ENCODE measurements at places on chromosomes 6 and 20.

DNA sequence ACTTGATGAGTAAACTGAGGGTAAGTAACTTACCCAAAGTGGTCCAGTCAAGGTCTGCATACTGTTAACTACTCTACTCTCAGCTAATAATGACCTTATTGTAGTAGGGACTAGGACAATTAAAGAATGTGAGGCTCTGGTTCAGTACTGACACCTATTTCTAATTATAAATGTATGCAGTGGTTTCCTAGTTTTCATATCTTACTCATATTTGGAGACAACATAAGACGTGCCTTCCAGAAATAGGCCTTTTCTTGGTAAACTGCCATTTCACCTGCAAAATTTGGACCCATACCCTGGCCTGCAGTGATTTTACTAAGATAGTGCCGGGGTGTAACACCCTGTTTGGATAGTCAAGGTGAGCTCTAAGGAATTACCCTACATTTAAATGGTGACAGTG lies 24.7 kb downstream of the GJA1 start:
- no peak for DNase-seq

DNA sequence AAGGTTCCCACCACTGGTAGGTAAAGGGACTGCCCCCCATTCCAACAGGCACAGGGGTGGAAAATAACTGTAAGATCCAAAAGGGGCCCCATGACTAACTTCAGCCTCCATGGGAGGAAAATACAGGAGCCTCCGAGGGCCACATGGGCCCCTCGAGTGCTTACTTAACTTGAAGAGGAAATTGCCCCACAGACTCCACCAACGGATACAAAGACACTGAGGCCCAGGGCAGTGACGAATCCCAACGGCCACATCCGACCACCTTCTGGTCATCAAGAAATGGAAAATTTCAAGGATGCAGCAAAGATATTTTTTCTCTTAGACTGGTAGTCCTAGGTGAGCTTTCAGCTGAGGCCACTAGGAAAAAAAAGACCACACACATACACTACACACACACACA lies 116.0 kb upstream of the MRPS10 start:
- no peak for DNase-seq

- DNase-seq, result no peak
Observed at GRCh38 chr6:21158873-21159272, 434.7 kb upstream of the SOX4 start.

- no peak for DNase-seq
Observed at GRCh38 chr20:50380697-50381040, 129.5 kb upstream of the PTPN1 start.

- no peak for DNase-seq
Observed at GRCh38 chr6:68235326-68235784, 399.7 kb upstream of the ADGRB3 start.

DNA sequence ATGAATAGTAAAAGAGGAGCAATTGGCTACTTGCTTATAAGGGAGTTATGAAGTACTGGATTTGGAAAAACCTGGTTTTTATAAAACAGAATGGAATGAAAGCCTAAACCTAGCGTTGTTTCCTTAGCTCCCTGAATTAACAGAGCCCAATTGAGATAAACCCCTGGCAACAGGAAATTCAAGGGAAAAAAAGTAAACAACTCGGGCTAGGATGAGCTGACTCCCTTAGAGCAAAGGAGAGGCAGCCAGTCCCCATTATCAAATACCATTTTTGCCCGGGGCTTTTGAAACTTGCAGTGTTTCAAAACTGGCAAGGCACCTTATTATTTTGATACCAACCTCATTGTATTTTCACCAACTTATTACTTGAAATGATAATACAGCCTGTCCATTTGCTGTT lies 587.5 kb downstream of the CD109 start:
- DNase-seq, result no peak

DNA sequence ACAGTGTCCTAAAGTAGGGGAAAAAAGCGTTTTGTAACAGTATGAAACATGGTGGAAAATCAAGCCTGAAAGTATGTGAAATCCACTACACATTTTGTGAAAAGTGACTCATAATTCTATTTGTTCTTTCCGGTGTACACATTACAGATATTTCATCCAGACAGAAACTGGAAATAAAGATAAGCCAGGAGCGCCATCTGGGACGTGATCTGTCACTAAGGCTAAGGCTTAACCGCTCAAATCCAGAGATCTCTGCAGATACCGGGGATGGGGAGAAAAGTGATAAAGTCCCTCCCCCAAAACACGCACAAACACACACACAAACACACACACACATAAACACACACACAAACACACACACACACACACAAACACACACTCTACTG lies 26.6 kb upstream of the SRSF6 start:
- DNase-seq, result no peak

DNA sequence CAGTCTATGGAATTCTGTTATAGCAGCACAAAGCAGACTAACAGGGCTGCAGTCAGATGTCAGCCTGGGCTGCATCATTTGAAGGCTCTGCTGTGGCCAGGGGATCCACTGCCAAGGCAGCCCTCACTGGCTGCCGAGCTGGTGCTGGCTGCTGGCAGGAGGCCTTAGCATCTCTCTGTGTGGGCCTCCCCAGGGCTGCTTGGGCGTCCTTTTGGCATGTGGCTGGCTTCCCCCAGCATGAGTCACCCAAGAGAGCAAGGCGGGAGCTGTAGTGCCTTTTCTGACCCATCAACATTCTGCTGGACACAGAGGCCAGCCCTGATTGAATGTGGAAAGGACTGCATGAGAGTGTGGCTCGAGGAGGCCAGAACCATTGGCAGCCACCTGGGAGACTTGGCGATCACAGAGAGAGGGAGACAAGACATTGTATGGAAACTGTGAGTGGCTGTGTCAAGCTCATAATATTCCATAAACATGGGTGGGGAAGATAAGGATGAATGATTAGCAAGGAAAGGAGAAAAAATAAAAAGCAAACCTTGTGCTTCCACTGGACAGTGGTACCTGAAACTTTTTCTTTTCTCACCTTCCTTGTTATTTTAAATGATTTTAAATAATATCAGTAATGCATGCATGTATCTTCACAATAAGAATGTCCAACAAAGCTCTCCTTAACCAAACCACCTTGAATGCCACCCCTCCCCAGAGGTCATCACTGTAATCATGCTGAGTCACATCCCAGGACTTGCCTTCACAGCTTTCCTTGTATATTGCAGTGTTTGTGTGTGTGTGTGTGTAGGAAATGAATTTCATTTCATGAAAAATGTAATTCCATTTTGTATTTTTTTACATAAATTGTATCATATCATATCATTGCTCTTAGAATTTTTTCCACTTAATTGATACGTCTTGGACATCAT lies 55.0 kb upstream of the VSX1 start:
- DNase-seq, result peak; percentile 78

DNA sequence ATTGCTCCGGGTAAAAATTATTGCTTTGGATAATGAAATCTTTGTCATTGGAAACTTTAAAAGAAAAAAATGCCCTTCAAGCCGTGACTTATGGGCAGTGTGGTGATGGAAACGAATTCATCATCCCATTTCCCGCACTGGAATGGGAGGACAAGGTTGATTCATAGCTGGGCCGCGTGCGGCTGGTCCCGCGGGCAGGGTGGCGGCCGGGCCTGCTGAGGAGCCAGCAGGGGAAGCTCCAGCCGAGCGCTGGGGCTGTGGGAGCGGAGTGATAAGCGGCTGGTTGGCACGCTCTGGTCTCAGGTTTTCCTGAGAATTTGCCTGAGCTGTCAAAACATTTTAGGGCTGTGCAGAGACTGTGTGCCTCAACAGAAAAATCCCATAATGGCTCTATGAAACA lies 351.7 kb downstream of the CDC5L start:
- DNase-seq, result no peak

- no peak for DNase-seq
Observed at GRCh38 chr20:63520934-63521601, 503 bp downstream of the PPDPF start.

GRCh38 chr20:24051160-24051559 lies 62.6 kb upstream of the GGTLC1 start:
- no peak for DNase-seq

GRCh38 chr20:38759106-38759505 lies 10.8 kb downstream of the ACTR5 start:
- DNase-seq, result no peak

GRCh38 chr20:53926428-53927028 lies 143.9 kb downstream of the BCAS1 start:
- peak; percentile 83 for DNase-seq

- no peak for DNase-seq
Observed at GRCh38 chr20:3775457-3776108, 5.7 kb downstream of the SPEF1 start.

DNA sequence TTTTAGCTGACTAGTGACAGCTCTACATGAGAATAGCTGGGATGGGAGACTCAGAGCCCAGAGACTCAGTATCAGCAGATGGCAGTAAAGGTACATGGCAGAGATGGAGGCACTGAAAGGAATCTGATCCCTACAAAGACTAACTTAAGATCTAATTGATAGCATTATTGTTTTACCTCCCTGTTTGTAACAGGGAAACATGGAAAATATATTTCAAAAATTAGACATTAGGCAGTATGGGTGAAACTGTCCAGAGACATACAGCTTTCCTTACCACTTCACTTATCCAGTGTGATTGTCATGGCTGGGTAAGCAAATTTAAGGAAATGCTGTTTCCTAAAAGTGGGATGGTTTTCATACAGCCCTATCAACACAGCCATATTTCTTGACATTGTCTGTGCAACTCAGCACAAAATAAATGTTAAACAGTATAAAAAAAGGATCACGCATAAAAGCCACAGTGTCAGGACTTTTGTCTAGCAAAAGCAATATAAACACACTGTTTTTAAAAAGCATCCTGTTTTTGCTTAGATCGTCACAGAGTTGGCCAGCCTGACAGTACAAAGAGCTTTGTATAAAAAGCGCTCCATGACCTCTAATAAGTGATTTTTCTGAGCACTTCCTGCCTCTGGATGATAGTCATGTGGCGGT lies 376.9 kb downstream of the PHF3 start:
- DNase-seq, result peak; percentile 38

DNA sequence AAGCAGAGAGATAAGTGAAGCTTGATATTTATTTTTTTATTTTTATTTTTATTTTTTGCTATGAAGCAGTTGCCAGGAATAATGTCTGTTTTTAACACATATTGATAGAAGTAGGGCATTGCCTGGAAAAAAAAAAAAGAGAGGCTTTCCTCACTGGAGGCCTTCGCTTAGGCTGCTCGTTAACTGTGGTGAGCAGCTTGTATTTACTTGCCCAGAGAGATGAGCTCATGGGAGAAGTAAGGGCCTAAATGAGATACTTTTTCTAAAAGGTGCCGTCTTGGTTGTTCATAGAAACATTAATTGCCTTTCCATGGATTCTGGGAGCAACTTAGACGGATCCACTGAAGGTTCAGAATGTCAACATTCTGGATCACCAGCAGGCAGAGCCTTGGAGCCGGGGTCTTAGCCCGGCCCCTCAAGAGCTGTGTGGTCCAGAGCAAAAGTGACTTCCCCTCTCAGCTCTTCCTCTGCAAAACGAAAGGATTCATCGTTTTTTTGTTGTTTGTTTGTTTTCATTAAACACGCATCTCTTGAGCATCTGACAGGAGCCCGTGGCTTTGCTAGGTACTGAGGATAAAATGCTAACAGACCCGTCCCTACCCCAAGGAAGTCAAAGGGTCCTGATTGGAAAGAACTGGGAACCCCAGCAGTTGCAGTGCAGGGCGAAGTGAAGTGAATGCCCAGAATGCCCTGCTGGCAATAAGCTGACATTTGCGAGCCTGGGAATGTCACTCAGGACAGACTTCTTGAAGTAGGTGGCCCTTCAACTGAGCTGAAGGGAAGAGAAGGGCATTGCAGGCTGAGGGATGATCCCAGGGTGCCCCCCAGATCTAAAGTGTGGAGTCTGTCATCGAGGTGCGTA lies 138.5 kb downstream of the ZDHHC14 start:
- DNase-seq, result no peak

DNA sequence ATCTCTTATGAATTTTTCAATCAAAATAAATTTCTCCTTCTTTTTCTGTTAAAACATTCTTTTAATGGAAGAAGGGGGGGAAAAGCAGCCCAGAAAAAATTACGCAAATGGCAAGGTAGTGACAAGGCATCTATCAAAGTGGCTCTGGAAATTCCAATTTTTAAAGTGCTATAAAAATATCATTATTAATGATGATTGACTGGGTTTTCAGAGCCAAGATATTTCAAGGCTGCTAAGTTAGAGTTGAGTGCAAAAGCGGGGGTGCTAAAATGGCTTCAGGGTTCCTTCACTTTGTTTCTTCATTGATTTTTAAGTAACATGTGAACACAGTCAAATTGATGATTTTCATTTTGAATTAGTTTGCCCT lies 171.6 kb upstream of the CITED2 start:
- no peak for DNase-seq

DNA sequence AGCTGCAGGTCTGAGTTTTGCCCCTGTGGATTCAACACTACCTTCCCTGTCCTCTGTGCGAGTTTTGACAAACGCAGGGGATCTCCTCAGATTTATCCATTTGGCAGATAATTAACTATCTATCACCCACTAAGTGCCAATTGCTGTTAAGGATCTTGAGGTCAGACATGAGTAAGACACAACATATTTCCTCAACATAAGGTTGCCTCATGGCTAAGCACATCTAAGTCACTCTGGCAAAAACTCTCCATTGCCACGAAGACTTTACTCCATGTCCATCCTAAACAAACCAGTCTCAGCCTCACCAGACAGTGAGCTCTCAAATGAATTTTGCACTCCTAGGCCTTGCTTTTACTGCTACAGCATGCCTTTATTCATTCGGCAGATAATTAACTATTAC lies 408.4 kb downstream of the MAFB start:
- DNase-seq, result no peak

GRCh38 chr6:30411515-30412207 lies 66.7 kb downstream of the RPP21 start:
- peak; percentile 5 for DNase-seq

DNA sequence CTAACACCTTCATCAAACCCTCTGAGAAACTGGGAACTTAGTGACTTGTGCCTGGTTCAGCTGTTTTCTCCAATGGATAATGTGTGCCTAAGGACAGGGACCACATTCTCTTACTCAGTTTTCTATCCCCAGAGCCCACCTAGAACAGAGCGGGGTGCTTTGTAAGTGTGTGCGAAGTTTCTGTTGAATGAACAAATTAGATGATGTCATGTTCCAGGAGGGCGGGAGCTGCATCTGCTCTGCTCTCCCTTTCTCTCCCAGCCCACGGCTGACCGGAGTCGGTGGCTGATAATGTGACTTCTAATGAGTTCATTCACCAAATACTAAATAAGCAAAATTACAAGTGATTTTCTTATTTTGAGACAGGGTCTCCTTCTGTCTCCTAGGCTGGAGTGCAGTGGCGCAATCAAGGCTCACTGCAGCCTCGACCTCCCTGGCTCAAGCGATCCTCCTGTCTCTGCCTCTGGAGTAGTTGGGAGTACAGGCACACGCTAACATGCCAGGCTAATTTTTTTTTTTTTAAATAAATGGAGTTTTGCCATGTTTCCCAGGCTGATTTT lies 60.7 kb upstream of the FNDC1 start:
- no peak for DNase-seq

- no peak for DNase-seq
Observed at GRCh38 chr6:35968821-35969220, 47.9 kb upstream of the SRPK1 start.

GRCh38 chr6:1094306-1094705 lies 217.6 kb upstream of the FOXQ1 start:
- DNase-seq, result no peak
